ENCODE measurements at places on chromosomes 1 and 21.

DNA sequence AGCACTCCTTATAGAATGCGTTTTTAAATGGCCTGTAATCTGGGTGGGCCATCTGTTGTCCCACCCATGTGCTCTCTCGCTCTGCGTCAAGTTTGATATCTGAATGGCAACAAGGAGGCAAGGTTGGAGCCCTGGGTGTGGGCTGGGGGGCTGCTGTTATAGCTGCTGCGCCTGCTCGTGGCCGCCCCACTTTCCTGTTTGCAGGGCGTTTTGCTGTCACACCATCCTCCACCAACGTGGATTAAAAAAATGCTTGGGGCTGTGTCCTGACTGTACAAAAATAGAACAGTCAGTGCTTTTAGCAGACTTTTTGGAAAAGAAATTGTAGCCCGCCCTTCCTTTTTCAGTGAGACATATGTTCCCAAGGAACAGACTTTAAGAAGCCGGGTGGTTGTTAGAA is 25.4 kb downstream of the UMODL1 start:
- no peak for DNase-seq

- peak; percentile 33 for DNase-seq
These were observed 825 bp downstream of the DCAF8 start for GRCh38 chr1:160261556-160261892.

DNA sequence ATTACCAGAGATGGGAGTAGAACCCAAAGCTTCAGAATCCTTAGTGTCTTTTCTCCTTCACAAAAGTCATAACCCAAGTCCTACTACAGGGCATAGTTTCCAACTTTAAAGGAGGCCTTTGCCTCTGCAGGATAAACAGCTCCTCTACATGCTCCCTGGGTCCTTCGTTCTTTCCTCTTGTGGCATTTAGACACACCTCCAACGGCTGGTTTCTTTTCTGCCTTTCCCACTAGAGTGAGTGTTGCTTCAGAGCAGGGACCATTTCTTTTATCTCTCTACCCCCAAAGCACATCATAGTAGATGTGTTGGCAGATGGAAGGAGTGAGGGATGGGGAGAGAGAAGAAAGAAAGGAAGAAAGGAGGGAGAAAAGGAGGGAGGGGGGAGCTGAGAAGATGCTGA is 144.7 kb upstream of the SPATA6 start:
- DNase-seq: no peak

- no peak for DNase-seq
These were observed 35.7 kb upstream of the COL6A1 start for GRCh38 chr21:45945868-45946210.

DNA sequence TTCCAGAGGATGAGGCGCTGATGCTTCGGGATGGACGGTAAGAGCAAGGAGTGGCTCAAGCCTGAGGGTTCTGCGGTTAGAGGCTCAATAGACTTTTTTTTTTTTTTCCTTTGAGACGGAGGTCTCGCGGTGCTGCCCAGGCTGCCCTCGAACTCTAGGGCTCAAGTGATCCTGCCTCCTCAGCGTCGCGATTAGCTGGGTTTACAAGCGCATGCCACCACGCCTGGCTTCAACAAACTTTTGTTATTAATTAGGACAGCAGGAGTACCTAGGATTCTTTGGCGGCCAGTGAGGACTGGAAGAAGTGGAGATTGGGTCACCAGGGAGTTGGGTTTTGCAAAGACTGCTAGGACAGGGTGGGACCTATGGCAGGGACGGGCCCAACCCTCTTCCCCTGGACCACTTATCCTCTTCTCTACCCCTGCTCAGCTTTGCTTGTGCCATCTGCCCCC is 587 bp downstream of the SCNM1 start:
- no peak for DNase-seq

GRCh38 chr1:195439661-195440060 is 1168.6 kb downstream of the KCNT2 start:
- DNase-seq: no peak

GRCh38 chr1:215992620-215993019 is 425.5 kb downstream of the KCTD3 start:
- DNase-seq: no peak
